ENCODE measurements at places on chromosomes 5 and 9.

DNA sequence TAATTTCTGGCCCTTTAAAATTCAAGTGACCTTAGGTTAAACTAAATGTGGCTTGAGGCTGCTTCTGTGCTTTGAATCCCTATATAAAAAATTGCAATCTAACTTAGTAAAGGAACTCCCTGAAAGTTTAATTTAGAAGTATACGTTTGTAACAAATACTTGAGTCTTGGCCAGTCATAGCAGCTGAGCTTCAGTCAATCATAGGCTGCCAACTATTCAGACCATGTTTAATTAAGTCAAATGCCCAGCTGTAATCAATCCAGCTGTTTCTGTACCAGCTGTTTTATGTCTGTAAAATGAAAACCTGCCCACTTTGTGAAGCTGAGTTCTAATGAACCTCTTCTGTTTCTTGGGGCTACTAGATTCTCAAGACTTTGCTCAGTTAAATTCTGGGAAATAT lies 760.1 kb downstream of the MAT2B start:
- no peak for DNase-seq

DNA sequence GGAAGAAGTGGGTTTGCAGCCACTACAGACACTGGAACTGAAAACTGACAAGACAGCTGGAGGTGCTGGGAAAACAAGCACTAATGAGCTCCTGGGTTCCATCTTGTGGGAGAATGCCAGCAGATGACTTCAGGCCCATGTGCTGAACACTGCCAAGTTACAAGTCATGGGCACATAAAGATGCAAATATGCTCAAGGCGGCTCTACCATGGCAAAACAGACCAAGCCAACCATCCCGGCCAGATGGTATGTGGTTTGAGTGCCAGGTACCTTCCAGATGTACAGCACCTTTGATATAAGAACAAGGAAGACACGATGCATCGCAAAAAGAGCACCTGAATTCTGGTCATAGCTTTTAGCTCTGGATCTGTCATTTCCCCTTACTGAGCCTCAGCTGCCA lies 19.9 kb downstream of the TNFSF8 start:
- DNase-seq: no peak

- no peak for DNase-seq
Observed at GRCh38 chr9:22210262-22210661, 201.2 kb upstream of the CDKN2B start.

GRCh38 chr5:73867345-73868335 lies 241.6 kb downstream of the ARHGEF28 start:
- no peak for DNase-seq

DNA sequence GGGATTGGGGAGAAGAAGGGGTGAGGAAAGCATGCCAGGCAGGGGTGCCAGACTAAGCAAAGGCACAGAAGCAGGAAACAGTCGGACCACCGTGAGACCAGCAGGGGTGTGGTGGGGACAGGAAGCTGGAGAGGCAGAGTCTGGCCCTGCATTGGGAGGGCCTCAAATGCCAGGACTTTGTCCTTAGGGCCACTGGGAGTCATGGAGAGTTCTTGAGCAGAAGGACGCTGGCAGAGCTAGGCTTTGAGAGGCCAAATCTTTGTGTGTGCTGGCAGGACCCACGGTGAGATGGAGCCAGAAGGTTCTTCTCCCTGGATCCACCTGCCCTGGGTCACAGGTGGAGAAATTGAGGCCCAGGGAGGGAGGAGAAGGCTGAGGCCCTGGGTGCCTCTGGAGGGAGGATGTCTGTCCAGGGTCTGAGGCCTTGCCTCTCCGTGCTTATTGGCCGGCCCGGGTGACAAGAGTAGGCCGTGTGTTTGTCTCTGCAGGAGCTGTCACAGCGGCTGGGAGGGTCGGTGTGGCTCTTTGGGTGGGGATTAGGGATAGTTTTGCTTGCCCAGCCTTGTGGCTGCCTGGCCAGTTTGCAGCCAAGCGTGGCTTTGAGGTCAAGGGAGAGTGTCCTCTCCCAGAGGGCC lies 1.8 kb upstream of the ENG start:
- DNase-seq: no peak

GRCh38 chr9:86838519-86839497 lies 108.5 kb downstream of the GAS1 start:
- no peak for DNase-seq

DNA sequence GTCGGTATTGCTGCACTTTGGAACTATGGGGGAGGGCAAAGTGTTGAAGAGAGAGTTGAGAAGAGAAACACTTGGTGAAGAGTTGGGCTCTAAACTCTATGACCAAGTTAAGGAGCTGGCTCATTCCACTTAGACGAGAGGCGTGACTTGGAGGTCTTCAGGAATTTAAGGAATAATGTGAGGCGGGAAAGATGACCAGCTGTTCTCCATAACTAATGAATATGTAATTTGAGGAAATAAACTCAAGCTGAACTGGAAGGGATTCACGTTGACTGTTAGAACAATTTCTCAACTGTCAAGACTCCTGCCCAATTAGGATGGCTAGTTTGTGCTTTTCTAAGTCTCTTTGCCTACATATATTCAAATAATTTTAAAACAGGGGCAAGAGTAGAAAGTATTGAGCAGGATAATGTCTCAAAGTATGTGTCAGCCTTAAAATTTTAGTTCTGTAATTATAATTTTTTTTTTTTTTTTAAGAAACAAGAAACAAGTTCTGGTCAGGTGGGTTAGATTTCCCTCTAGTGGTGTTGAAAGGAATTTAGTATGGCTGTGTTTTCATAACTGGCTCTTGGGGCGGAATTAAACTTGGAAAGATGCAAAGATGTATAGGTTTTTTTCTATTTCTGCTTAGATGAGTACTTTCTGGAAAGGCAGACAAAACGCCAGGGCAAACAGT lies 33.4 kb downstream of the TMEM252 start:
- DNase-seq: no peak

DNA sequence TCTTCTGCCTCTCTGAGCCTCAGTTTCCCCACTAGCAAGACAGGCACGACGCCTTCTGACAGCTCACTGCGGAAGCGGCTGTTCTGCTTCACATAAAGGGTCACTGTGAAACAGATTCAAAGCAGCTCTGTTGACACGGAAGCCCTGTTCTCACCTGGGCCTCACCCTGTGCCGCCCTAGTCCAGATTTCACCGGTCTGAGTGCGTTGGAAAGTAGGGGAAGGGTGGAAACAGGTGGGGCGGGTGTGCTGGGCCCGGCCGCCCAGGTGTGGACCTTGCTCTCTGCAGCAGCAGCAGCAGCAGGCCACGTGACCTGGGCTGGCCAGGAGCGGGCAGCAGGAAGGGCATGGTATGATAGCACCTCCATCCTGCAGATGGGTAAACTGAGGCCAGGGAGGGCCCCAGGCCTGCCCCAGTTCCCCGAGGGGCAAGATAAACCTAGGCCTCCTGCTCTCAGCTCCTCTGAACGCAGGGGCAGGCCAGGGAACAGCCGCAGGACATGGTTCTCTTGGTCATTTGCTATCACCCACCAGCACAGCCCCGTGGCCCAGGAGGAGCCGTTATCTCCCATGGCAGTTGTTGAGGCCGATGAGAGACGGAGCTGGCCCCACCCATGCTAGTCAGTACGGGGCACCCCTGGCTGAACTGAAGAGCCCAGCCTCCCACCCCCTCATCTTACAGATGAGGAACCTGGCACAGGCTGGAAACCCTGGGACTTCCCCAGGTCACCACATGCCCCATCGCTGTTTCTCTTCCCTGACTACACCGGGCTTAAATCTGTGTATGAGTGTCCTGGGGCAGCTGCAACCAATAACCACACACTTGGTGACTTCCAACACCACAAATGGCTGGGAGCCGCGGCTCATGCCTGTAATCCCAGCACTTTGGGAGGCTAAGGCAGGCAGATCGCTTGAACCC lies 12.1 kb downstream of the PTGES2 start:
- DNase-seq: peak; percentile 48

DNA sequence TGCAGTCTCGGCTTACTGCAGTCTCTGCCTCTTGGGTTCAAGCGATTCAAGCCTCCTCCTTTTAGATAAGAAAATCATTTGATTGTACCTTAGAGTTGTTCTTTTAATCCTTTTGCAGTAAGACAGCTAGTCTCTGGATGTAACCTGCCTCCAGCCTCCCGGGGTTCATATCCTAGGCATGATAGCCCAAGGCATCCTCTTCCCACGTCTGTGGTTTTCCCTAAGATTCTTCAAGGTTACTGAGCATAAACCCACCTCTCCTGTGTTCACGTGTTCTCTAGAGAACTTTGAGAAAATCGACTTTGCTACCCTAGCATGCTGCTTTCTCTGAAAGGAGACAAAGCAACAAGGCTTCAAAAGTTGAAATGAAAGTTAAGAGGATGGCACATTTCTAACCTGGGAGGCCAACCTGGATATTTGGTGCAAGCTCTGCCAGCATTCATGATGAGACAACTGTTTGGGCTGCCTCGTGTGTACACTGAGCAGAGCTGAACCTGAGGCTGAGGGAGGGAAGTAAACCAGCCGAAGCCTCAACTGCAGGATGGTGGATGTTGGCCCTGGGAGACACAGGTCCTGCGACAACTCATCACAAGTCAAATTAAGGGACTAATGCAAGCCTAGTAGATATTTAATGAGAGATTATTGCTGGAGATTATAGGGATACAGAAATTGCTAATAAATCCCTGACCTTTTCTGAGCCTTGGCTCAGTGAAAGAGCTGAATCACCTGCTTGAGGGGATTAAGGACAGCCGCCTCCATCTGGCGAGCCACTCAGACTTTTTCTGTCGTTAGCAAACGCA lies 261.8 kb downstream of the ARHGAP26 start:
- no peak for DNase-seq

- DNase-seq: no peak
Observed at GRCh38 chr9:131672451-131672850, 67.4 kb downstream of the RAPGEF1 start.

GRCh38 chr5:172801179-172801671 lies 30.2 kb upstream of the DUSP1 start:
- no peak for DNase-seq

DNA sequence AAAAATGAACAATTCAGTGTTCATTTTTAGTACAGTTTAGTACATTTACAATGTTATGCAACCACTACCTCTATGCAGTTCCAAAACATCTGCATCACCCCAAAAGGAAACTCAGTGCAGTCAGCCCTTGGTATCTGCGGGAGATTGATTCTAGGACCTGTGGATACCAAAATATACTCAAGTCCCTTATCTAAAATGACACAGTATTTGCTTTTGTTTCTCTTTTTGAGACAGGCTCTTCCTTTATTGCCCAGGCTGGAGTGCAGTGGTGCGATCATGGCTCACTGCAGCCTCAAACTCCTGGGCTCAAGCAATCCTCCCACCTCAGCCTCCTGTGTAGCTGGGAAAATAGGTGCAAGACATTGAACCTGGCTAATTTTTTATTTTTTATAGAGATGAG lies 114.0 kb downstream of the PIP5K1B start:
- DNase-seq: no peak

Measured in femur (tissue), 1 donor.